ENCODE measurements at places on chromosomes 1 and 21.
A peak's percentile ranks its signal among the peaks of the same experiment; 100 is the strongest.

DNA sequence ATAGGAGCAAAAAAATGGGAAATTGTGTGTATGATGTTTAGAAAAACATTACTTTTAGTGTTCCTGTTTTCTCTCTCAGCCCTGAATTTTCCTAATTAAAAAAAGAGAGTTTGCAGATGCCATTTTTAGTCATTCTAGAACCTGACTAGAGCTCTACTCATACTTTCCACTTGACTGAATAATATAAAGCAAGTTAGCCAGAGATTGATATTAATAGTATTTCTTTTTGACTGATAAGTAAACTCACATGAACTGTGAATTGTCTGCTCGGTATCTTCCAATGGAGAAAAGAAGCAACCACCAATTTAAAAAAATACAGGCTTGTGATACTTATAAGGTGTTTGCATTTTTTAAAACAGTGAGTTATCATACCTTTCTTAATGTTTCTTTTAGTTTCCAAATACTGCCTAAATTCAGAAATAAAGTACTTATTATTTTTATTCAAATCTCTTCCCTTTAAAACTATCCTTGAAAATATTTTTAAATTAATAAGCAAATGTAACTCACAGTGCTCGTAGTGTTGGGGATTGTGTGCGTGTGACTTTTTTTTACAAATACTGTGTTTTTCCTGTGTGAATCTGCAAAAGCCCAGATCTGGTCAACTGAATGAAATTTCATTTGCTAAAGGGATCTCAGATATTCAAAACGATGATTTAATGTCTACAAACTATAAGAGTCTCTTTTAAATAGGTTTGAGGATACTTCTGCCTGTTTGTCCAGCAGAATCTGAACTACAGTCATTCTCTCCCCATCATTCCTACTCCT is 9.8 kb downstream of the RAP1A start:
- DNase-seq = no peak

- no peak for DNase-seq
These were observed 21.8 kb downstream of the DHRS3 start for GRCh38 chr1:12596007-12596821.

DNA sequence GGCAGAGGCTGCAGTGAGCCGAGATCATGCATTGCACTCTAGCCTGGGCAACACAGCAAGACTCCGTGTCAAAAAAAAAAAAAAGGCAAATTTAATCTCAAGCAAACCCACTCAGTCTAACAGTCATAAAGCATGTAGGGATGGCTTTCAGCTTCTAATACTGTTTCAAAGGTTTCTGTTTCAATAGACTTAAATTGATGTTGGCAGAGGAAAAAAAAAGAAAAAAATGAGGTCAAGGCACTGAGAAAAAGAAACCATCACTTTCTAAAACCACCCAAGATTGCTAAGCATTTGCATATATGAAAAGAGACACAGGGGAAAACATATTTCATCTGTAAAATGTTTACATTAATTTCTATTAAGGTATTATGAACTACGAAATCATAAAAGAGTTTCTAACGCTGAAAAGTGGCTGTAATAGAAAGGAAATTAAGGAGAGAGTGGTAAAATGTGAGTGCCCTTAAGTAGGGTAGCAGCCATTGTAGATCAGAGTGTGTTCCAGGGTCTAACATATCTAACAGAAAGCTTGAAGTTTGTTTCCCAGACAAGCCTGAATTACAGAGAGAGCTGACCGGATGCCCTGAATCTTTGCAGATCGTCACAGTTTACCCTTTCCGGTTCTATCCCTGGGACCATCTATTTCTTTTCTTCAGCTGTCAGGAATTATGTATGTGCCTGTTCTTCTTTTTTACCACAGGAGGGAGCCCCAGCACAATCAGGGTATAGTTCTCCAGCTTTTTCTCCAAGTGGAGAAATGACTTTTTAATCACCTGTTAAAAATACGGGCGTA is 70.0 kb downstream of the PLD5 start:
- no peak for DNase-seq

DNA sequence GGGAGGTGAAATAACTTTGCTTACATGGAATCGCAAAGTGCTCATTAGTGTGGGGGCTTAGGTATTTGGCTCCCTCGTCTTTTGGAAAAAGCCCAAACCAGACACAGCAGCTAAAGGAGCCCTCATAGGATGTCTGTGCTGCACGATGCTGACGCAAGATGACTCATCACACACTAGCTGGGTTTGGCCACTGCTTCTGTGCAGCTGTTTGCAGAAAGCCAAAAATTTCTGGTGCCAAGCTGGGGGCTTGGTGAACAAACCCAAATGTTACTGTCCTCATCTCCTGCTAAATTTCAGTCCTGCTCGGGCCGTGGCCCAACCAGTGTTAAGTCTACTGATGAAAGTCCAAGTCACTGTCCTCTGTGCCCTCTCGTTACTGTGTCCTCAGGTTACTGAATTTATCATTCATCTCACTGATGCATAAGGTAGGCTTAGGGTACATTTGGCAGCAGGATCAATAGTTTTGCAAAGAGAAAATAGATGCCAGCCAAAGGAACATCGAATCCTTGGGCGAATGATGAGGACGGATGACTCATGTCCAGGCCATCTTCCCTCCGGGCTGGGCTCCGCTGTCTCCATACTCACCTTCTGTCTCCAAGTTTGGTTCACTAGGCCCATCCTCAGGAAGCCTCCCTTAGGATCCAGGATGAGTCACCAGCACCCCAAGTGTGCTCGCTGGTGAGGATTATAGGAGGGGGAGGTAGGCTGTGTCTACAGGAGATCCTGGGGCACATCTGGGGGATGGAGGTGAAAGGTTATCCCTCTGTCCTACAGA is 177.7 kb downstream of the ADSS2 start:
- no peak for DNase-seq

DNA sequence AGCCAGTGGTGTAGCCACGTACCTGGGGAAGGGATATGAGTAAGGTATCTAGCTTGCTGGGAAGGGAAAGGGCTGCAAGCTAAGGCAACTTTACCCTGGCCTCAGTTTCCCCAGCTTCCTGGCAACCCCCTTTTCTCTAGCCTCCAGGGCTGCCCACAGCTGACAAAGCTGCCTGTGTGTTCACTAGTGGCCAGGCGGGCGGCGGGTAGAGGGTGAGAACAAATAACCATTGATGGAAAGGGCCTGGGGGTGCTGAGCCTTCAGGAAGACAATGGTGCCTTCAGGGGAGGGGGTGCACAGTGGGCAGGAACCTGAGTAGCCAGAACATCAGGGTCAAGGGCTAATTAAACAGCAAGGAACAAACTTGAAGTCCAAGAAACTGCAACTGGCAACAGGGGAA is 6.1 kb downstream of the CERS2 start:
- DNase-seq = no peak

GRCh38 chr1:73306899-73307555 is 890.9 kb downstream of the LRRIQ3 start:
- no peak for DNase-seq

GRCh38 chr21:46605767-46606426 is 1.0 kb upstream of the S100B start:
- DNase-seq = peak; percentile 7

DNA sequence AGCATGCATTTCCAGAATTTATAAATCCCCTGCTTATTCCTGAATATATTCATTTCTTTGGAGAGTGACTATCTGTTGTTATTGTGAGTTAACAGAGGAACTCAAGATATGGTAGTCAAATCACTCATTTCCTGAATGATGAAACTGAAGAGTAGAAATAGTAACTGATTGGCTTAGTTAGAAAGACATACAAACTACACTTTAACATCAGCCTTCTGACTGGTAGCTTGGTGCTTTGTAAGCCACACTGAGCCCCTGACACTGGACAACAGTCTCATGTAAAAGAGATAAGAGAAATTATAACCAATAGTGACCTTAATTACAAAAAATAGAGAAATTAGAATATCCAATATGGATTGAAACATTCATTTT is 4.8 kb downstream of the GBP7 start:
- no peak for DNase-seq

DNA sequence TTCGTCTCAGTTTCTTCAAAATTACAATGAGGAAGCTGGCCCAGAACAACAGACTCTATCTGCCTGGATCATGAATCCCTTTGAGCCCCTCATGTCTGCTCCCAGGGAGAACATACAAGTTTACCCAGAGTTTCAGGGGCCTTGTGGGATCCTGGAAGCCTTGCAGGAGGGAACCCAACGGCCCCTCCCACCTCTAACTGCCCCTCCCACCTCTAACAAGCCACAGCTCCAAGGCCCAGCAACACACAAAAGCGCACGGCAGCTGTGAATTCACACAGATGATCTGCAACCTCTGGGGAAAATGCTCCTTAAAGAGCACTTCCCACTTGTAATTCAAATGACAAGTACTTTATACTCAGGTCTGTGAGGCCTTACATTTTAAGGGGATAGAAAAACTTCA is 113.3 kb downstream of the NPHP4 start:
- no peak for DNase-seq

DNA sequence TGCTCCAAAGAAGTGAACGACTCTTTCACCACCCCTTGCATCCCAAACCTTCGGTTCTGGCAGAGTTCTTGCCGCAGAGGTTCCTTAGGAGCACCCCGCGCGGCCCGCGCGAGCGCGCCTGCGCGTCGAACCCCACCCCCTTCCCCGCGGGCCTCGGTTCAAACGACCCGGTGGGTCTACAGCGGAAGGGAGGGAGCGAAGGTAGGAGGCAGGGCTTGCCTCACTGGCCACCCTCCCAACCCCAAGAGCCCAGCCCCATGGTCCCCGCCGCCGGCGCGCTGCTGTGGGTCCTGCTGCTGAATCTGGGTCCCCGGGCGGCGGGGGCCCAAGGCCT is at the start of gene C1orf56:
Gene C1orf56 (plus strand): TSS at position 161 of the 334 bp plus-strand sequence. CDS start 97 bp downstream, at position 258.
- peak; percentile 49 for DNase-seq

DNA sequence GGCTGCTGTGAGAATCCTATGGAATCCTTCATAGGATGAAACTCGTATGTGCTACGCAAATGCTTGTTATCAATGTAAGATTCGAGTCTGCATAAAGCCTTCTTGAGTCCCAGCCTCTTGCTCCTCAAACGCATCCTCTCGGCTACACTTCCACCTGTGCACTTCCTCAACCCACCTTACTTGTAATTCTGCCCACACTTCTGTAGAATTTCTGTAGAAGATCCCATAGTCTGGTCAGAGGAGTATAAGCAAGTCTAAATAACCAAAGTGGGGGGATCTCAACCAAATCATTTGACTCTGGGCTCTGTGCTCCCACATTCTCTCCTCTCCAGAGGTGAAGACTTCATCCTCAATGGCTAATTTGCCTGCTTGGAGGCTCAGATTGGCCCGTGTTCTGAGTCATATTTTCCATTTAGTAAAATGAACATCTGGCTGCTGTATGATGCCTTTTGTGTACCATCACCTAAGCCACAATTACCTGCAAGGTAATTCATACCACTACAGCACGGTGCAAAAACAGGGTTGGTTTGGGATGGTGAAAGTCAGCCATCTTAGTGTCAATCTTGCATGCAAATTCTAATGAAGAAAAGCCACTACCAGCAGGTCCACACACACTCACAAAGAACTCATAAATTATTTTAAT is 63.2 kb downstream of the ITPKB start:
- no peak for DNase-seq

- DNase-seq = no peak
These were observed 20.8 kb upstream of the PTPRF start for GRCh38 chr1:43509740-43510375.

DNA sequence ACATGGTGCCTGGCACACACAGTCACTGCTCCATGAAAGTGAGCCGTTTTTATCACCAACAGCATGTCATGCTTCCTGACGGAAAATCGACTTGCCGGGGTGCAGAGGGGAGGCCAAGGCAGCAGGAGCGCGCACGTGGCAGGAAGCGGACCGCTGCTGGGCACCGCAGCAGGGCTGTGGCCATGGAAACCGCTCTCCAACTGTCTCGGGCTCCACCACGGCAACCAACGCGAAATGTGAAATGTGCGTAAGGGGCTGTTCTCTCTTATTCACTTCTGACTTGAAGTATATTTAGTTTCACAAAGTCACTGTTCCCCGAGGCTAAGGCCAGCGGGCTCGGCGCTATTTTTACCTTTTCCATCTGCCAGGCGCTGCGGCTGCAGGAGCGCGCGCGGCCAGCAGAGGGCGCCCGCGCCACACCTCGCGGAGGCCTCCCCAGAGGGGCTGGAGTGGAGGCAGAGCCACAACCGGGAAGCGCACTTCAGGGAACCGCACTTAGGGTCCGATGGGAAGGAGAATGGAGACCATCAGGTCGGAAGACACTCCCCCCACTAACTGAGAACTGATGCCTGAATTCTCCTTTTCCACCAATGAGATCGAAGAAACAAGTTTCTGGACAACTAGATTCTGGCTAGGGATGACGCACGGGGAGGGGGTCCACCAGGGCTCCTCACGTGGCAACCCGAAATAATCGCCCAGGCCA is 19.7 kb downstream of the RCC2 start:
- peak; percentile 67 for DNase-seq

- no peak for DNase-seq
These were observed 11.2 kb downstream of the THEMIS2 start for GRCh38 chr1:27883536-27883935.

DNA sequence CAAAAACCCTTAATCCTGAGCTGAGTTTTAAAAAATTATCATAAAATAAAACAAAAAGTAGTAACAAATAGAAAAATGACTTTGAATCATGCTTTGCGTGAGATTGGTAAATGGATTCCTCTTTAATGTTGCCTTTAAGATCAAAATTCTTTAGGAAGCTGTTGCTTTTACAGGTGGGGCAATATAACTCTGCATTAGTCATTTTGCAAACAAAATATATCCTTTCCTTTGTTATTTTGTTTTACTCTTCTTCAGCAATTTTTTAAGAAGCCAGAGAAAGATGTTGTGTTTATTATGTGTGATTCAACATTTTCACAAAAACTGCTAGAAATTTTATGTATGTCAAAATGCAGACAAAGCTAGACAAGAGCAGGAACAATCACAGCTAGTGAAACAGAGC is 50.0 kb downstream of the MARK1 start:
- no peak for DNase-seq

DNA sequence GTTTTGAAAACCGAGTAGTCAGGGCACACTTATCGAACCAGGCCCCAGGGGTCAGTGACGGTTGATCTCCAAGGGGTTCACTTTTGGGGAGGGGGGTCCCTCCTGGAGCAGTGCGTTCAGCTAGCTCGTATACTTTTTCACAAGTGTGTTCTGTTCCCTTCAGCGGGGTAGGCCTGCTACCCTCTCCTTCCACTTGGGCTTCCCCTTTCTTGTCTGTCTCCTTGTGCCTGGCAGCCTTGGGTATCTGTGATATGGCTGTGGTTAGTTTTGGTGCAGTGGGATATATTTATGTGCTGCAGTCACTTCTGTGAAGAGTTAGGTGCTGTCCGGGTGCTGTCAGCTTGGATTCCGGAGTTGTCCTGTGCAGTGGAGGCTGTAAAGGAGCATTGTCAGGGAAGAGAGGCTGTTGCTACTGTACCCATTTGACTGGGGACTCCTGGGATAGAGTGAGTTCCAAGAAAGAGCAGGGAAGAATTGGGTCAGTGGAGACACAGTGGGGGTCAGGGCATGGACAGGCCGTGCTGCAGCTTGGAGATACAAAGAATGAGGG is 29.7 kb downstream of the ADARB1 start:
- no peak for DNase-seq

GRCh38 chr1:234544087-234544579 is 65.2 kb upstream of the TARBP1 start:
- DNase-seq = peak; percentile 5

DNA sequence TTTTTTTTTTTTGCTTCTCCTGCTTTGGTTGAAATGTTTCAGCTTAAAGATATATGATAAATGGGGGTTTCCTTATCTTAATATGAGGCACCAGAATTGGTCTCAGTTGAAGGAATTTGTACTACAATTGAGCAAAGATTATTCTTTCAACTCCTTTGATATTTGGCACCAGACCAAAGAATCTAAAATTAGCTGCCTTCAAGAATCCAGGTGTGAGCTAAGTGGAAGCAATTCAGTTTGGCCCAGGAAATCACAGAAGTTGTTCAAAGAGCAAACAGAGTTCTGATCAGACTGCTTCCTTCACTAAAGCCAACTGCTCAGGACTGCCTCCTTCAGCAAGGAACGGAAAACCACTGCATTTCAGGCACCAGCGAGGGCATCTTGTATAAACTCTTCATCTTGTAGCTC is 68.3 kb upstream of the BCAR3 start:
- DNase-seq = no peak

Measured in T-helper 9 cell (primary cell).